ENCODE measurements at places on chromosomes 2 and 18.

- no peak for DNase-seq
Observed at GRCh38 chr2:6880200-6880733, 2.7 kb downstream of the RSAD2 start.

DNA sequence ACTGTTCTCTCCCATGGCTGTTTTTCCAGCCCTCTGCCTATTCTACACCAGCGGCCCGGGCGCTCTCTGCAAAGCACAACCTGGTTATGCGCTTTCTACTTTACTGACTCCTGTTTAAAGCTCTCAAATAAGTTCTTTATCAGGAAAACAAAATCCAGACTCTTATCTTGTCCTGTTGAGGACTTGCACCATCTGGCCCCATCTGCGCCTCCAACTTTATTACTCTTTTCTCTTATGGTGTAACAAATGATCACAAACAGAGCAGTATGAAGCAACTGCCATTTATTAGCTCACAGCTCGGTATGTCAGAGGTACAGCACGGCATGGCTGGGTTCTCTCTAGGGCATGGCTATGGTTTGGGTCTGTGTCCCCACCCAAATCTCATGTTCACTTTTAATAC, 236.5 kb upstream of the NT5C1B start:
- DNase-seq: no peak

DNA sequence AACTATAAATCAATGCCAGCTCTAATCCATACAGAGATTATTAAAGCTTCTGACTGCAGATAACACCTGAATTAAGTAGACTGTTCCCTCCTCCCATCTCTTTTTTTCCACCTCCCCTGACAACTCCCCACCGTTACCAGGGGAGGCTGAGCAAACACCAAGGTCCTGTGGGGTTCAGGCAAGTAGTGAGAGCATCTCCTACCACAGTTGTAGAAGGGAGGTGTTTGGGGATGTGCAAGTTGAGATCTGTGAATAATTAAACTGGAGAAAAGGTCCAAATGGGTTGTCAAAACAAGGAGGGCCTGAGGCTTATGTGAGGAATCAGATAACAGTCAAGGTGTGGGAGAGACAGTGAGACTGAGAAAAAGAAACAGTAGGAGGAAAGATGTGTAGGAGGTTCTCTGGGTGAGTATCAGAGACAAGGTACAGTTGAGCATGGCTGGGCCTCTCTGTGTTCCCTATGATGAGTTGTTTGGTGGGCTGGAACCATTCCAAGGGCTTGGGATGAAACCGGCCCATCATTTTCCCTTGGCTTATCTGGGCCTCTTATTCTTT, 194.6 kb downstream of the CYRIA start:
- no peak for DNase-seq

- no peak for DNase-seq
Observed at GRCh38 chr2:128166746-128167353, 75.8 kb downstream of the UGGT1 start.

Data from activated CD4-positive, alpha-beta T cell treated with anti-CD3 and anti-CD28 coated beads, Interleukin-2, amount 50 U/mL, for 4 hours (primary cell).